ENCODE measurements at places on chromosomes 16 and 17. TPM values are rescaled to one million over a fixed set of nuclear protein-coding genes. Genes with fewer than 3 reads are reported as not detected.

CLDN6 gene
- 0.48 TPM for polyA plus RNA-seq

ARHGAP44 gene
- polyA plus RNA-seq = 2.2 TPM

PSME3IP1 gene
- polyA plus RNA-seq = 93.1 TPM

TEX14 gene
- polyA plus RNA-seq = 0.46 TPM

SLC5A11 gene
- polyA plus RNA-seq = 0.14 TPM

KRT24 gene
- 1.9 TPM for polyA plus RNA-seq

- no peaks in the 10 kb centered on the region for H3K27me3 ChIP-seq
- DNase-seq = no peak
- no peaks in the 10 kb centered on the region for H3K36me3 ChIP-seq
Observed at GRCh38 chr16:5002699-5003143, 31.0 kb downstream of the NAGPA start.

DNA sequence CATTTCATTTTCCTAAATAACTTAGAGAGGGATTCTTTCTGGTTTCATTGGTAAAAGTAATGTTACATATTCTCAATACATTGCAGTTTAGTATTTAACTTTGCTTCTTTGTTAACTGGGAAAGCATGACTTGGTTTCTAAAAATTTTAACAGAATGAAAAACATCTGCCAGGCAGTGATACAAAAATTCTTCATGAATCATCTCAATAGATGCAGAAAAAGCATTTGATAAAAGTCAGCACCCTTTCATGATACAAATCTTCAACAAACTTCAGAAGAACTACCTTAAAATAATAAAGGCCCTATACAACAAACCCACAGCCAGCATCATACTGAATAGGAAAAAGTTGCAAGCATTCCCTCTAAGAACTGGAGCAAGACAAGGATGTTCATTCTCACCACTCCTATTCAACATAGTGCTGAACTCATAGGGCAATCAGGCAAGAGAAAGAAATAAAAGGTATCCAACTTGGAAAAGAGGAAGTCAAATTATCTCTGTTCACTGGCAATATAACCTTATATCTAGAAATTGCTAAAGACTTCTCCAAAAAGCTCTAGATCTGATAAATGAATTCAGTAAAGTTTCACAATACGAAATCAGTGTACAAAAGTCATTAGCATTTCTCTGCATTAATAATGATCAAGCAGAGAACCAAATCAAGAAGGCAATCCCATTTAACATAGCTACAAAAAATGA, 50.4 kb downstream of the SLFN5 start:
- no peak overlapping the region for H3K4me3 ChIP-seq
- no peaks in the 10 kb centered on the region for H3K36me3 ChIP-seq
- H3K4me1 ChIP-seq = no peaks in the 10 kb centered on the region
- DNase-seq = no peak
- H3K27ac ChIP-seq = no peak overlapping the region

GRCh38 chr17:82351254-82351712, 7.8 kb upstream of the TEX19 start:
- no peak for DNase-seq
- H3K36me3 ChIP-seq = no peaks in the 10 kb centered on the region
- H3K27me3 ChIP-seq = peaks cover 25% of the 10 kb centered on the region
- H3K27ac ChIP-seq = no peak overlapping the region
- peaks cover 42% of the 10 kb centered on the region for H3K4me1 ChIP-seq

- DNase-seq = no peak
Observed at GRCh38 chr16:1099189-1100083, 3.4 kb upstream of the C1QTNF8 start.

DNA sequence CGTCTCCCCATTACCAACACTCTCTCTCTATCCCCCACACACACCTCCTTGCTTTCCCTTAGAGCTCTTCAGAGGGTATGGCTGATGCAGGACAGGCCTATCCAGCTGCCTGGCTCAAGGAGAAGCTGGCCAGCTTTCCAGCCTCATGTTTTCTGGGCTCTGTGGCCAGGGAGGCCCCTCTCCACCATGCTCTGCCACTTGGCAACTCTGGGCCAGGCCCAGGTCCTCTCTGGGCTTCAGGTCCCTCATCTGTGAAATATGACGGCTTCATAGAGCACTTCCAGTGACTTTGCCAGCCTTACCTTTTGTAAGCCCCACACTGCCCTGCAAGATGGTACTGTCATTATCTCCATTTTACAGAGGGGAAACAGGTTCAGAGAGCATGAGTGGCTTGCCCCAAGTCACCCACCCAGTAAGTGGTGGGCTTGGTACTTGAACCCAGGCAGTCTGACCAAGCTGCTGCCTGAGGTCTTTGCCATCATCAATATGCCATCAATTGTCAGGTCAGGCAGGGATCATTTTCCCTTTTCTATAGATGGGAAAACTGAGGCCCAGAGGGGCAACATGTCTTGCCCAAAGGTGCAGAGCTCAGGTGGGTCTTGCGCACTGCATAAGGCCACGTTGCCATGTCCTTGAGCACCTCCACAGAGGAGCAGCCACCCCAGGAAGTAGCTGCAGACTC, 548 bp upstream of the ADGRG5 start:
- H3K27me3 ChIP-seq = peaks cover 4% of the 10 kb centered on the region
- no peak for DNase-seq
- H3K27ac ChIP-seq = no peak overlapping the region
- H3K4me1 ChIP-seq = peaks cover 19% of the 10 kb centered on the region
- no peak overlapping the region for H3K4me3 ChIP-seq

DNA sequence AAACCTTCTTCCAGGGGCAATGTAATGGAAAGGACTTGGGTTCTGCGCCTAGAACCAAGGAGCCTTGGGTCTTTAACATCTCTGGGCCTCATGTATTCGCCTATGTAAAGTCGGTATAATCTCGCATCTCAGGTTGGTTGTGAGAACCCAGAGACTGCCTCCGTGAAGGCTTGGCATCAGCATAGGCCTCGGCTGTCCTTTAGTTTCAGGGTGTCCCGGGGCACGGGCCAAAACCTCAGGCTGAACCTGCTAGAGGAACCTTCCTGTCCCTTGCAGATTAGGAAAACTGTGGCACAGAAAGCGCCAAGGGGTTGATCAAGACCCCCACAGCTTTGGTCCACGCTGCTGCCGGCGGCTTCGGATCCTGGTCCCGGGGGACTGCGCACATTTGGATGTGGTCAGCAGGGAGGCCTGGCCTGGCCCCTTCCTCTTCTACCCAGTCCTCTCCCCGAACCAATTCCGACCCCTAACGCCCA, 772 bp upstream of the PHAF1 start:
- H3K27me3 ChIP-seq = no peaks in the 10 kb centered on the region
- H3K27ac ChIP-seq = peak overlapping the region; percentile 71
- peak overlapping the region; percentile 91 for H3K4me3 ChIP-seq
- DNase-seq = no peak
- peaks cover 18% of the 10 kb centered on the region for H3K4me1 ChIP-seq

GRCh38 chr17:76414334-76415295, 30.2 kb downstream of the SPHK1 start:
- H3K27me3 ChIP-seq = no peaks in the 10 kb centered on the region
- no peak for DNase-seq
- H3K4me3 ChIP-seq = no peak overlapping the region
- H3K4me1 ChIP-seq = peaks cover 8% of the 10 kb centered on the region
- H3K36me3 ChIP-seq = peaks cover 4% of the 10 kb centered on the region

DNA sequence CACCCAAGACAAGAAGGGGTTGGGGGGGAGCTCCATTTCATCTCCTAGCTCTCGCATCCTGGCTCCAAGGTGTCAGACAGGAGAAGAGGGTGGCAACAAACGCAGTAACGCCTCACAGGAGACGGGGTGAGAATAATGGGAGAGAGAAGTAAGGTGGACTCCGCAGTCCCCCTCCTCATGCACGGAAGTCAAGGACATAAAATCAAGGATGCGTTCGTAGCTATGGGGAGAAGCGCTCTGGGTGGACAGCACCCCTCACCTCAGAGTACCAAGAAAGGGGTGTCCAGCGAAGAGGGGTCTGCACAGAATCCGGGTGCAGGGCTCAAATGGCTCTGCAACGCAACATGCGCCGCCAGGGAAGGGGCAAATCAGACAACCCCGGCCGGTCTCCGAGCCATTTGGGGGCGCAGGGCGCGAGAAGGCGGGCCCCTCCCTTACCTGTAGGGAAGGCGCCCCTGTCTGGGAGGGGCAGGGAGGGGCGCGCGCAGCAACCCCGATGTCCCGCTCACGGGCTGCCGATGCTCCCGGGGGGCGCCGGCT, 555 bp downstream of the HDAC5 start:
- no peak for DNase-seq
- peaks cover 24% of the 10 kb centered on the region for H3K4me1 ChIP-seq
- H3K36me3 ChIP-seq = no peaks in the 10 kb centered on the region
- peak overlapping the region; percentile 89 for H3K4me3 ChIP-seq
- H3K27me3 ChIP-seq = peaks cover 14% of the 10 kb centered on the region
- no peak overlapping the region for H3K27ac ChIP-seq

DNA sequence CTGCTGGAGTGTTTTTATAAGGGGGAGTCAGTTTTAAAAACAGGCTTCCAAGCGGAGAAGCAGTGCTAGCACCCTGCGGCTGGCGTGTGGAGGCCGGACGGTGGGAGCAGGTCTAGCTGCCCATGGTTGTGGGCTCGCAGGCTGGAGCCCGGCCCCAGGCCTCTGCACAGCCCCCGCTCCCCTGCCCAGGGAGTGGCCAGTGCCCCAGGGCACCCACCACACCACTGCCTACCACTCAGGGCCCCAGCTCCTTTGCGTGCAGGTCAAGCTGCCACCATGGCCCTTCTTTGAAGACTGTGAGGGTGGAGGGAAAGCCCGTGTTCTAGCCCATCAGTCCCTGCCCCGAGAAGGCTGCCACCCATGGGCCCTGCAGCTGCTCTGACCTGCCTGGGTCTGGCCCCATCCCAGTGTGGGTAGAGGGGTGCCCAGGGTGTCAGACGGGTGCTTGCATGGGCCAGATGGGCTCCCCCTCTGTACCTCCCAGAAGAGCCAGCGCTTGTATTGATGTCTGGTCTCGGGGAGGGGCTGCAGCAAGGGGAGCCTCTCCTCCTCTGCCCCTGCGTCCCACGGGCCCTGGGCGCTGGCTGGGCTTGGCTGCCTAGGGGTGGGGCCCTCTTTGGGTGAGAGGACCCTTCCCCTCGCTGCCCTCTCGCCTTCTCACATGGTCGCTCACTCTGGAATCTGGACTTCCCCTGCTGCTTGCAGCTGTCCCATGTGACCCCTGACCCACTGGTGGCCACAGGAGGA, 1.5 kb upstream of the NUDT16L1 start:
- no peak for DNase-seq
- H3K4me3 ChIP-seq = no peak overlapping the region
- peaks cover 10% of the 10 kb centered on the region for H3K4me1 ChIP-seq
- no peak overlapping the region for H3K27ac ChIP-seq

GRCh38 chr16:89120921-89121351, 27.3 kb downstream of the ACSF3 start:
- H3K27ac ChIP-seq = no peak overlapping the region
- H3K27me3 ChIP-seq = no peaks in the 10 kb centered on the region
- peaks cover 82% of the 10 kb centered on the region for H3K4me1 ChIP-seq
- DNase-seq = no peak
- no peak overlapping the region for H3K4me3 ChIP-seq
- H3K36me3 ChIP-seq = peaks cover 61% of the 10 kb centered on the region

DNA sequence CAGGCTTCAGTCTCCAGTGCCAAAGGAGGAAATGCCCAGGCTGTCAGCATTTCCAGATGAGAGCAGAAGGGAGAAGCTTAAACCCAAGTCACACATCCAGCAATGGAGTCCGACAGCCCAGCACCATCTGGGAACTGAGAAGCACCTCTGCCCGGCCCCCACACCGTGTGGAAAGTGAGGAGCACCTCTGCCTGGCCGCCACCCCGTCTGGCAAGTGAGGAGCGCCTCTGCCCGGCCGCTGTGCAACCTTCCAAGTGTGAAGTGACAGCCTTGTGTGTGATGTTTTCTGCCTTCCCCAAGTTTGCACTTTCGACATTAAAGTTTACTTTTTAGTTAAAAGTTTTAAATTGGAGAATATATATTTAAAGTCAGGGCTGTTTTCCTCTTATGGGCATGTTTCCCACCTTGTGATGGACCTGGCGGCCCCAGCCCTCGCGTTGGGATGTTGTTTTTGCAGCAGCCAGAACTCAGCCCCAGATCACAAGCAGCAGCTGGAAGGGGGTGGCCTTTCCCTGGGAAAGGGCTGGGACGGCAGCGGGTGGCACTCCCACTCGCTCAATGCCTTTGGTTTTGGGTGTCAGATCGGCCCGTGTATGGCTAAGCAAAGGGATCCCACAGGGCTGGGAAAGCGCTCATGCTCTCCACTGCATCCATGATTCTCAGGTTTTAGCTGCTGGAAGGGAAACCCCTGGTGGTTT, 7.2 kb downstream of the CCDC137 start:
- H3K27me3 ChIP-seq = no peaks in the 10 kb centered on the region
- peak overlapping the region; percentile 31 for H3K27ac ChIP-seq
- peaks cover 51% of the 10 kb centered on the region for H3K36me3 ChIP-seq
- no peak for DNase-seq
- no peak overlapping the region for H3K4me3 ChIP-seq

DNA sequence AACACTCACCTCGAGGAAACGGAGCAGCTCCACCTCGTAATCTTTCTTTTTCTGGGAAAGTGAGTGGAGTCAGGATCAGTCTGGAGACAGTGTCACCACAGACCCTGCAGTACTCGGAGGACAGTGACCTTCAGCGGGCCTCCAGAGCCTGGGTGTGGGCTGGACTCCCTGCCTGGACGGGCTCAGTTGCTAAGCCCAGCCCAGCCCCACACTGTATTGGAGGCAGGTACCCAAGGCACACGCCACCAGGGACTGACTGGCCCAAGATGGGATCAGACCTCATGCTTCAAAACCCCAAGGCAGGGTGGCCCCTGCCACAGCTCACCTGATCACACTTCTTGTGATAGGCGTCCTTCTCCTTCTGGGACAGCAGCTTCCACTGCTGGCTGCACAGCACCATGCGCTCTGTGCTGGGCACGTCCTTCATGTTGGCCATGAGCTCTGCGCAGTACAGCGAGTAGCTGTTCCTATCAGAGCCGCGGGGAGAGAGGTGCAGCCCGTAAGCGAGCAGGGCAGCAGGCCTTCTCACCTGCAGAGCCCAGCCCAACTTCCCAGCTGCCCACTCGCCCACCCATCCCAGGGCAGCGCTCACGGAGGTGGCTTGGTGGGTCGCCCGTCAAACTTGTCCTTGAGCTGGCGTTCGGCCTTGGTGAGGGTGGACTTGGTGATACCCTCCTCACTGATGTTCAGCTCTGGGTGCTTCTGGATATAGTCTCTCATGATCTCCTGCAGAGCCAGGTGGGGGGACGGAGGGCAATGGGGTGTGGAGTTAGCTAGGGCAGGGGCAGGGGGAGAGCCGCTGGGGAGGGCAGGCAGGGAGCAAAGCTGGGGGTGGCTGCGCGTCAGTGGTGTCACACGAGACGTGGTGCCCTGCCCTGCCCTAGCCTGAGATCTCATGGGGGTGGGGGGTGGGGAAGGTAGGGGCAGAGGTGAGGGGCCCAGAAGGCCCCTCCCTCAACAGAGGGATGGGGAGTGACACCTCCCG, 7.9 kb downstream of the UBTF start:
- no peak for DNase-seq
- peaks cover 31% of the 10 kb centered on the region for H3K4me1 ChIP-seq
- H3K4me3 ChIP-seq = no peak overlapping the region
- peak overlapping the region; percentile 15 for H3K27ac ChIP-seq
- peaks cover 91% of the 10 kb centered on the region for H3K36me3 ChIP-seq
